Stimulated activated naive B cell treated with anti-CD40 and anti-IgM and Interleukin-4, amounts not matched to agents 10 μg/mL and 1 μg/mL and 100 μg/mL, for 72 hours (primary cell): ENCODE measurements at places on chromosomes 2 and 18.

GRCh38 chr2:55164534-55165480 is 67.3 kb downstream of the CLHC1 start:
- no peak for DNase-seq

- no peak for DNase-seq
These were observed 38.1 kb downstream of the SMAD4 start for GRCh38 chr18:51068105-51068504.

- no peak for DNase-seq
These were observed at the start of gene CROCC2 for GRCh38 chr2:240906141-240906910. CROCC2 (plus strand) TSS chr2:240906336; CDS start chr2:240906514, 178 bp downstream.

DNA sequence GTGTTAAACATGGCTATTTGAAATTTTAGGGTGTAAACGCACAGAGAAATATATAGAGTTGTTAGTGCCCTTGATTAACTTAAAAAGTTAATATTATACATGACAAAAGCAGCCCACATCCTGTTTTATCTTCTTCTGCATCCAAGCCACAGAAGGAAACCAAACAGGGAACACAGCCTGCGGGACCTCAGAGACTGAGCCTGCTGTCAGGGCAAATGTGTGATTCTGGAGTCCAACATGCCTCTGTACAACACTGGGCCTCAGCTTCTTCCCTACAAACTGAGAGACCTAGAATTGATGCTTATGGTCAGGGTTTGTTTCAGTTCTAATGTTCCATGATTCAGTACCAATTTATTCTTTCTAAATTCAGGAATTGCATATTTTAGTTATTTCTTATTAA is 404.7 kb downstream of the FBXO15 start:
- no peak for DNase-seq

DNA sequence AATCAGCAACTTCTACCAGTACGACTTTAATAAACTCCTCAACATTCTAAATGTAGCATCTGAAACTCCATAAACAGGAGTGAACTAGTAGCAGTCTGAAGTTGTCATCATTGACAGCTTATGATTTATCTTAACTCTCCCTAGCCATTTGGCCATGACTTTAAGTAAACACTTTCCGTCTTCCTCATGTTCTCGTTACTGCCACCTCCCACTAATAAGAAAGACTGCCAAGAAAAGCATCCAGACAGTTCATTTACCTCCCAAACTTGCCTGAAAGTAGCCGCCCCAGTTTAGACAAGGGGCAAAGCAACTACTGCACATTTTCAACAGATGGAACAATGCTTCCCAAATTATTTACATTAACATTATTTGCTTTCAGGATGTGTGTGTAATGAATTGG is 287.5 kb downstream of the OSR1 start:
- no peak for DNase-seq

DNA sequence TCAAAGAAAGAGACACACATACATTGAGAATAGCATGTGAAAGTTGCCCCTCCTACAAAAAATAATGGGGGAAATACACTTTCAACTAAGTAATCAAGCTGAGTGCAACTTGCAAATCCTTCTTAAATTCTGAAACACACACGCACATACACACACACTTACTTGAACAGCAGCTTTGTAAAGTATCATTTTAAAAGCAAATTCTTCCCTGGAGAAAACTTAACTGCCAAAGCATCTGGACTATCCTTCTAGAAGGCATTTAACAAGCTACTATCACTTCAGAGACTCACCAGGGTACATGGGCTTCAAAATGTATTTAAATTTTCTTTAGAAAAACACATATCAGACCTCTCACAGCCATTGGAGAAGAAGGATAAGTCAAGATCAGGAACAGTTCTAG is 15.3 kb downstream of the GAREM1 start:
- DNase-seq, result no peak

DNA sequence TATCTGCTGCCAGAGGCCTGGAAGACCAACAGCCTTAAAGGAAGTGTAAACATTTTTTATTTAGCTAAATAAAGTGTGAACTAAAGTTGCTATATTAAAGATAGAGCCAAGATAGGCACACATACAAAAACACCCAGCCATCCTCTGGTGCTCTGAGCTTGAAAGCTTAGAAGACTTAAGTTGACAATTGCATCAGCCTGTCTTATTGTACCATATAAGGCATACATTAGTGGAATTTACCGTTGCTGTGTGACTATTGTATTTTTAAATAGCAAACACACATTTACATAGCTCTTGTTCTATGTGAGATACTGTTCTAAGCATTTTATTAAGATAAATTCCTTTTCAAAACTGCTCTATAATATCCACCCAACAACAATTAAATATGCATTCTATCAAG is 736.6 kb upstream of the ZEB2 start:
- no peak for DNase-seq

DNA sequence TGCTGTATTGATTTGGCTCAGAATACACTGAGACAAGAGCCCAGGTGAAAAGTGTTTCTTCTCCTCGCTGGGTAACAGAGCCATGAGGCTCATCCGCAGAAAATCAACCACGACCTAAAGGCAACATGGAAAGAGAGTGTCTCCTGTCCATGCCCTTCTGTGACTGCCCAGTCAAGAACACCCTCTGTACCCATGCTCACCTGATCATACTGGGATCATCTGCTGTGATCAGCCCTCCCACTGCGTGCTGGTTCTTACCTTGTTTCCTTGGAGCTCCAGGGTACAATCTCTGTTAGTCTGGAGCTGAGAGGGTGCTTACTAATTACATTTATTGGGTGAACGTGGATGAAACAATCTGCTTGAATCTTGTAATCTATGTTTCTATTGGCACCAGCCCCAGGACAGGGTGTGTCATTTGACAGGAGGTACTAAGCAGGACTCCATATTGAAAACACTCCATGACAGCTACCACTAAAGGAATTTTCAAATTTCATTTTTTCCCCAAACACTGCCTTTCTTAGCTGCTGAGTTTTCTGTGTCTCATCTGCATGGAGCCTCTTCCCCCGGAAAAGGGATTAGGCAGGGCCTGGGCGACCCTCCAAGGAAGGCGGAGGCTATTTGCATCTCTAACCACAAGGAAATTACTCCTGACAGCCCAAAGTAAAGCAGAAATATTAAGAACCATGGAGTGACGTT is 39.7 kb upstream of the GRP start:
- no peak for DNase-seq

DNA sequence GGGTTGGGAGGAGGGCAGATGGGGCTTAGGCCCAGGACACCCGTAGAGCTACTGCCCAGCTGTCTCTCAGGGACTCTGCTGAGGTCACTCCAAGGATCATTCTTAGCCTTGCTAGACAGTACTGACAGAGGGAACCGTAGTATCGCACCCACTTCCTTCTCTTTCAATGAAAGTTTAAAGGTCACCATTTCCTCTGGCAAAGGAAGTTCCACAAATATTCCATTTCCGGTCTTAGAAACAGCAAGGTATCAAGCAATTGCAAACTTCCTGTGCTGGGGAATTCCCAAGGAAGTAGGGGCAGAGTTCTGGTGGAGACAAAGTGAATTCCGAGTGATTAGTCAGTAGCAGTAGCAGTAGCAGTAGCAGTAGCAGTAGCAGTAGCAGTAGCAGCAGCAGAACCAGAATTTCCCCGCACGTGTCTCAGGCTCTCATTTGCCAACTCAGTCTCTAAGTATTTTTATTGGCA is 24.7 kb downstream of the IL1B start:
- DNase-seq, result no peak

GRCh38 chr2:3595985-3596384 is 1.1 kb downstream of the COLEC11 start:
- DNase-seq, result peak; percentile 65

DNA sequence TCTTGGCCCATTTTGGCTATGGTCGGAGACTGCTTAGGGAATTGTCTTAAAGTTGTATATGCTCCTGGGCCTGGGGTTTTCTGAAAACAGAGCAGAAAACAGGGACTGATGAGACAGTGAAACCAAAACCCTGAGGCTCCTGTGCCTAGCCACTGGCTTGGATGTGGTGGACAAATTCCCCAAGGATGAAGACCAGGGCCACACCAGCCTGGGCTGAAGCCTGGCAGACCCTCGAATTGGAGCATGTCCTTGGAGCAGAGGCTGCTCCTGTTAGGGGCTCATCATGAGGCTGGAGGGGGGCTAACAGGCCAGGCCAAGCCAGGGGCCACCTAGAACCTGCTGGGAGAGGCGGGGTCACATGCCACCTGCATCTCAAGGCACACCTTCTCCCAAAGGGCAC is 68.1 kb downstream of the STPG4 start:
- no peak for DNase-seq

DNA sequence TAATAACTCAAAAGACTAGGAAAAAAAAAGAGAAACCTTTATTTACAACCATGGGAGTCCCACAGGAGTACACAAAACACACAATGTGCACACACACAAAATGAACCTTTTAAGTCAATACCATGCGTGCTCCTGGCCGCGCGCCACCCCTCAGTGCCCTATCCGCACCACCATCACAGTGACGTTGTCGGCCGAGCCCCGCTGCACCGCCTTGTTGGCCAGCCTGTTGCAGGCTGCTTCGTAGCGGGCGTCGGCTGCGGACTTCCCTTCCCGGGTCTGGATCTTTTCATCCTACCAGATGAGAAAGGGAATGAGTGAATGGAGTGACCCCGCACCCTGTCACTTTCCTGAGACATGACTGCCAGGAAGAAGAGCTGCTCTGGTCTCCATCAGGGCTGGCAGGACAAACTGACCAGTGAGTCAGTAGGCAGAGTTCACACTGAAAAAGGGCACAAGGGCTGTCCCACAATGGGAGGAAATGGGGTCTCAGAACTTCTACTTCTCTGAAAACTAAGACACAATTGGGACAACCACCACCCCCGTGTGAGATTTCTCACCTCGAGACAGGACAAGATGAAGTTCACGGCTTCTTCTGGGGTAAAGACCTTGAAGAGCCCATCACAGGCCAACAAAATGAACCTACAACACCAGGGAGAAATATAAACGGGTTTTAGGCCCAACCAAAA is 11.8 kb downstream of the ERFE start:
- no peak for DNase-seq

- DNase-seq, result no peak
These were observed 231.5 kb downstream of the PTH2R start for GRCh38 chr2:208638059-208638458.

DNA sequence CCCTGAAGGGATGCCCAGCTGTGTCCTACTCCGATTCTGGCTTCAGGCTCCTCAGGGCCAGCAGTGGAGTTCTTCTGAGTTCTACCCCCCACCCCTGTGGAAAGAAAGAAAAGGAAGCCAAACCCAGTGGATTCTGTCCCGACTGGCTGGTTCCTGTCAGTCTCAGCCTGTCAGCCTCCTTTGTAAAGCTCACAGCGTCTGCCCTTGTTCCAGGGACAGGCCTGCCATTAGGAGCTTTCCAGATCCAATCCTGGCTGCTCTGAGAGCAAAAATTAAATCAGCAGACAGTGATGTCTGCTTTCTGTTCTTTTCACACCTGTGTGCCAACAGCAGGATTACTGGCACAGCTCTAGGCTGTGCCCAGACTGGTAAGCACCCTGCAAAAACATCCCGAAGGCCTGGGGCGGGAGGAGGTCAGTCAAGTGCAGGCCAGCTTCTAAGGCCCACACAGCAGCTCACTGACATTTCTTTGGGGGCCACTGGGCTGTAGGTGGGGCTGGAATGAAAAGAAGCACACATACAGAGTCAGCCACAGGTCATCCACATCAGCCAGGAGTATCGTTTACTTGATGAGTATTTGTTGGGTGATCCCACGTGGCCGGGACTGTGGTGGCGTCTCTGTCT is 69.1 kb downstream of the EHD3 start:
- DNase-seq, result no peak

- DNase-seq, result no peak
These were observed 66.8 kb downstream of the BMPR2 start for GRCh38 chr2:202442882-202443281.

- DNase-seq, result no peak
These were observed 206.1 kb downstream of the TWIST2 start for GRCh38 chr2:239053801-239054503.

DNA sequence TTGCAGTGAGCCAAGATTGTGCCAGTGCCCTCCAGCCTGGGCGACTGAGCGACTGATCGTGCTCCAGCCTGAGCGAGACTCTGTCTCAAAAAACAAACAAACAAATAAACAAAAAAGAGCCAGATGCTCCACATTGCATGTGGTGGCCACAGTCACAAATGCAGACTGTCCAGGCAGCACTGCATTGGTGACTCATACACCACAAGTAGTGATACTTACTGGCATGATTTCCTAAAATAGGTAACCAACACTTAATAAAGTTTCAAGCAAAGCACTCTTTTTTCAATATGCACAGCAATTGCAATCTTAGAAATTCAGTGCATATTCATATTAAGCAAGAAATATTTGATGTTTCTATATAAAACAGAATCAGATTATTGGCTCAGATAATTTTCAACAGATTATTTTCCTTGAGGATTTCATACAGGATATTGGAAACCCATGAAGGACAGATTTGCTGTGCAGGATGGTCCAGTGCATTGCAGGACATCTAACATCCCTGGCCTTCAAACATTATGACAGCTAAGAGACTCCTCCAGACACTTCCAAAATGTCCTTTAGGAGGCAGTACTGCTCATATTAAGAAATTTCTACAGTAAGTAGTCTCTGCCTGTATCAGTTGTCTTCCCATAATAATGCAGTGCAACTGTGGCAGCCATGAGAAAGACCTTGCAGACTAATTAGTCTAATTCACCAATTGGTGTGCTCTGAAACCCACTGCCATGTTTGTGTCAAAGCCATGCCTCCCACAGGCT is 10.5 kb upstream of the SLC1A4 start:
- DNase-seq, result no peak

DNA sequence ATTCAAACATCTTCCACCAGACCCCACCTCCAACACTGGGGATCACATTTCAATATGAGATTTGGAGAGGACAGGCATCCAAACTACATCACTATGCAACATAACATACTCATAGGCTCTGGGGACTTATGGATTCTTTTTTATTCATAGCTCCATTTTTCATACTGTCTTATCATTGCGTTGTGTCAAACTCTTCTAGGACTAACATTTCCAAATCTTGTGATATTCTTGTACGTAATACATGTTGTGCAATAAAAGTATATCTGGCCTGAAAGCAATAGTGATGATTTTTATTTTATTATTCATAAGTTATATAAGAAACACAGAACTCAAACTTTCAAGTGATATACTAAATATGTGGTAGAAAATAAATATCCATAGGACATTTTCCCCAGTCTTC is 60.6 kb upstream of the ACTR3 start:
- no peak for DNase-seq

DNA sequence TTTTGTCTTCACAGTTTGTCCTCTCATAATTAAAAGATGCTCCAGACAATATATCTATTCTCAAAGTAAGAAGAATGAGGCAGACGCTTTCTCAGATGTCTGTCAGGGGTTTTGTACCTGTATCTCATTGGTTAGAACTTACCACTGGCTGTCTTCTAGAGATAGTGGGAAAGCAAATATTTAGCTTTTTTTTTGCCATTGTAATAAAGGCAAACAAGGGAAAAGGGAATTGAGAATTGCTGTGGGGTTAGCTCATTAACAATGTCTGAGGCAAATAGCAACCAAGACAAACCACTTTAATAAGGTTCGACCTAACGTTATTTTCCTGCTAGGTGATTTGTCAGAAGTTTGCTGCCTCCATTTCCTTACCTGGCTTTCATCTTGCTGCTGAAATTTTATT is 30.0 kb downstream of the ZNF638 start:
- no peak for DNase-seq
